ENCODE measurements at places on chromosomes 4 and X. TPM values are rescaled to one million over a fixed set of nuclear protein-coding genes. Genes with fewer than 3 reads are reported as not detected.

Gene GPR82
- 0.17 TPM for total RNA-seq

Gene MAGEB17
- total RNA-seq, result 0.11 TPM

Gene FGFBP2
- 0.79 TPM for total RNA-seq

Gene CXXC4
- 29.1 TPM for total RNA-seq

Gene CDKL2
- total RNA-seq, result 10.1 TPM

Gene GLRB
- total RNA-seq, result 70.1 TPM

Gene CT45A3
- not detected for total RNA-seq

Gene PRR32
- 0.17 TPM for total RNA-seq

Gene SPANXC
- not detected for total RNA-seq

Gene SHROOM3
- 21.4 TPM for total RNA-seq
